Suprapubic skin (tissue), 4 donors: ENCODE measurements at places on chromosomes 7 and 10. TPM values are rescaled to one million over a fixed set of nuclear protein-coding genes. Genes with fewer than 3 reads are reported as not detected.

DNA sequence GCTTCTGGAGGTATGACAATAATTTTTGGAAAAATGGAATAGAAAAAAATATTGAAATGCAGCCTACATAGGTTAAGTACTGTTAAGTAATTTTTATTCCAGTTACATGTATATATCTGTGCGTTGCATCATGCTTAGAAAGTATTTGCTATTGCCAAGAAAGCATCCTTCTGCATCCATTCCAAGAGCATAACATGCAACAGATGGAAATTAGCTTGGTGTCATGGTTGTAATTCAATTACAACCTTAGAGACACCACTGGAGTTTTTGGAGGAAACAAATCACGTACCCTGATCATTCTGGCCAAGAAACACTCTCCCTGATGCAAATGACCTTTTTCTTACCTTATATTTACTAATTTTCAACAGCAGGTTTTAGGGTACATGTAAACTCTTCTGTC lies 1.7 kb downstream of the AKR1B1 start:
- no peak overlapping the region for H3K27ac ChIP-seq
- peaks cover 12% of the 10 kb centered on the region for H3K4me1 ChIP-seq
- H3K36me3 ChIP-seq = no peaks in the 10 kb centered on the region
- no peaks in the 10 kb centered on the region for H3K27me3 ChIP-seq

DNA sequence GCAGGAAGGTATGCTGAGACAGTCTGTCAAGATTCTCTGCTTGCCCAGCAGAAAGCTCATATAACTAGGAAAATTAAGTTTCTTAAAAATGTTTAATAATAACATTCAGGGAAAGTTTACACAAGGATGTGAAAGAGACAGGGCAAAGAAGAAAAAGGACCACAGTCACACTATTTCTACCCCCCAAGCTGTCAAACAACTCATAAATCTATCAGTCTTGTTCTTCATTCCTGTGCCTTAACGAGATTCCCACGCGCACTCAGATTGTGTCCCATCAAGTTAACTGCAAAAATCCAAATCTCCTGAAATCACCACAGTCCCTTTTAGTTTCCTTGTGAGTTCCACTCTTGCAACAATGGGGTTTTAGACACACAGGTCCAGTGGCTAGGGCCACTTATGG lies 14.9 kb downstream of the CUL2 start:
- H3K27me3 ChIP-seq = no peaks in the 10 kb centered on the region
- no peak overlapping the region for H3K27ac ChIP-seq
- no peak overlapping the region for H3K4me3 ChIP-seq
- no peak for DNase-seq

The RBP4 gene
- total RNA-seq = 8.5 TPM

GRCh38 chr7:156019308-156019707 lies 207.0 kb upstream of the SHH start:
- DNase-seq = no peak
- H3K4me3 ChIP-seq = no peak overlapping the region
- H3K27me3 ChIP-seq = no peaks in the 10 kb centered on the region
- no peaks in the 10 kb centered on the region for H3K4me1 ChIP-seq
- H3K27ac ChIP-seq = no peak overlapping the region

GRCh38 chr10:108612485-108612884 lies 1310.8 kb downstream of the XPNPEP1 start:
- H3K27ac ChIP-seq = no peak overlapping the region
- H3K36me3 ChIP-seq = no peaks in the 10 kb centered on the region
- DNase-seq = no peak
- H3K27me3 ChIP-seq = no peaks in the 10 kb centered on the region
